ENCODE measurements at places on chromosomes 3 and 15. TPM values are rescaled to one million over a fixed set of nuclear protein-coding genes. Genes with fewer than 3 reads are reported as not detected.

The GHSR gene
- not detected for total RNA-seq

GRCh38 chr3:179929091-179929529 lies 107.6 kb downstream of the PEX5L start:
- H3K36me3 ChIP-seq = no peaks in the 10 kb centered on the region
- no peak overlapping the region for H3K4me3 ChIP-seq
- no peak overlapping the region for H3K27ac ChIP-seq
- no peaks in the 10 kb centered on the region for H3K27me3 ChIP-seq
- H3K4me1 ChIP-seq = no peaks in the 10 kb centered on the region
- DNase-seq = peak; percentile 68

DNA sequence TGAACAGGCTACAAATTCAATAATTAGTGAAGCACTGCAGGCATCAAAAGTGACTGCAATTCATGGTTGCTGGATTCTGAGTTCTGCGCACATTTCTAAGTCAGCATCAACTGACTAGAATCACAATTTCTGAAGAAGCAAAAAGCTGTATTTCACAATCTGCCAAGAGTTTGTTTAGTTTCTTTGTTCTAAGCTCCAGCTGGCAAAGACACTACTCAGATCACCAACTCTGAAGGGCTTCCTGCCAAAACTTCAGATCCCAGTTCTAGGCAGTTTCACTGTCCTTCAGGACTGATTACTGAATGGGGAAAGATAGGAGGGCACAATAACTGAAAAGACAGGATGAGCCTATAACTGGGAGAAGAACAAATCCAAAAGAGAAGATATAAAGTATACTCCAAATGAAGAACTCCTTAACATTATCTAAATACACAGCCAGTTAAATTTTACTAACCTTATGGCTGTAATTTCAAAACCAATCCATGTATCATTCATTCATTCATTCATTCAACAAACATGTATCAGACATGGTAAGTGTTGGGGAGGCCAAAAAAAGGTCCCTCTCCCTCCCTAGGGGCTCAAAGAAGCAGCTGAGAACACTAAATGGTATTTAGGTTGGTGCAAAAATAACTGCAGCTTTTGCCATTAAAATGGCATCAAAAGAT lies 17.1 kb downstream of the TJP1 start:
- no peak overlapping the region for H3K4me3 ChIP-seq
- no peaks in the 10 kb centered on the region for H3K27me3 ChIP-seq
- H3K4me1 ChIP-seq = peaks cover 24% of the 10 kb centered on the region
- H3K36me3 ChIP-seq = no peaks in the 10 kb centered on the region
- peak; percentile 39 for DNase-seq
- H3K27ac ChIP-seq = peak overlapping the region; percentile 24

GRCh38 chr15:70761046-70761445 lies 2.3 kb downstream of the UACA start:
- peak overlapping the region; percentile 93 for H3K27ac ChIP-seq
- no peaks in the 10 kb centered on the region for H3K36me3 ChIP-seq
- DNase-seq = no peak
- H3K4me1 ChIP-seq = peaks cover 6% of the 10 kb centered on the region
- peak overlapping the region; percentile 67 for H3K4me3 ChIP-seq
- H3K27me3 ChIP-seq = no peaks in the 10 kb centered on the region

The SLC12A1 gene
- total RNA-seq = not detected

DNA sequence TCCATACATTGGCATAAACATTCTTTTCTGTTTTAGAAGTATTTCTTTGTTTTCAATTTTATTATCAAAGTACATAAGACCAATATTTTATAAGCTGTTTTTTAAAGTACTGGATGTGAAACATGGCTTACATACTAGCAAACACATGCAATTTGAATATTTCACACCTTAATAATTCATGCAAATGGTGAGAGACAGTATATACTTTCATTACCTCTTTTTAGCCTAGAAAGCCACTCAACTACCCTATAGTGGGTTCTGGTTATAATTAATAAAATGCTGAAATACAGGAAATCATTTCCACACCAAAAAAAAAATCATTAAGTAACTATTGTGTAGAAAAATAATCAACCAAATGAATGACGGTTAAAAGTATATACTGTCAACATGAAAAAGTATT lies 38.5 kb upstream of the MELTF start:
- H3K36me3 ChIP-seq = peaks cover 5% of the 10 kb centered on the region
- DNase-seq = no peak
- H3K4me3 ChIP-seq = no peak overlapping the region
- no peak overlapping the region for H3K27ac ChIP-seq
- no peaks in the 10 kb centered on the region for H3K27me3 ChIP-seq
- H3K4me1 ChIP-seq = no peaks in the 10 kb centered on the region

GRCh38 chr3:52415800-52416199 lies 29.1 kb downstream of the SEMA3G start:
- no peak for DNase-seq
- H3K4me1 ChIP-seq = peaks cover 17% of the 10 kb centered on the region
- H3K27ac ChIP-seq = no peak overlapping the region
- no peaks in the 10 kb centered on the region for H3K27me3 ChIP-seq
- H3K36me3 ChIP-seq = no peaks in the 10 kb centered on the region
- no peak overlapping the region for H3K4me3 ChIP-seq

DNA sequence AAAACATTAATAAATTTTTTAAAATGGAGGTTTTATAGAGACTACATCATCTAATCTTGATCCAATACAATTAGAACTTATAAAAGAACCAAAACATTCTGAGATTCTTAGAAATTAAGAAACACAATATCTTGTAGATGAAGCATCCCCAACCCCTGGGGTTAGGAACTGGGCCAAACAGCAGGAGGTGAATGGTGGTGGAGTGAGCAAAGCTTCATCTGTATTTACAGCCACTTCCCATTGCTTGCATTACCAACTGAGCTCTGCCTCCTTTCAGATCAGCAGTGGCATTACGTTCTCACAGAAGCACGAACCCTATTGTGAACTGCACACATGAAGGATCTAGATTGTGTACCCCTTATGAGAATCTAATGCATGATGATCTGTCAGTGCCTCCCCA lies 36.3 kb downstream of the KNL1 start:
- DNase-seq = no peak
- H3K27ac ChIP-seq = no peak overlapping the region
- H3K36me3 ChIP-seq = no peaks in the 10 kb centered on the region
- no peaks in the 10 kb centered on the region for H3K27me3 ChIP-seq
- no peaks in the 10 kb centered on the region for H3K4me1 ChIP-seq

DNA sequence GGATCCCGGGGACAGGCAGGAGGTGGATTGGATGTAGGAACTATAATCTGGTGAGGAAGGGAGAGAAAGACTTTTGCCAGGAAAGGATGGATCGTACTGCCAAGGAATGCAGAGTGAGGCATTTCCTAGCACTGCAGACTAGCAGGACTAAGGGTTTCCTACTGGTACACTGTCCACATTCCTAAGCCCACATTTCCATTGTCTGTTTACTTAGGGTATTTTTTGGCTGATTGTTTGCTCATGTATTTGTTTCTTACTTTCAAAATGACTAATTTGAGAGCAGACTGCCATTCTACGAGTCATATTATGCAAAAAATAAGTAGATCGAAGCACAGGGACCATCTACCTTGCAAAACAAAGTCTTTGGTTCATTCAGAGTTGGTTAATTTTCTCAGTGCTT lies 1029.5 kb upstream of the NR2F2 start:
- no peaks in the 10 kb centered on the region for H3K4me1 ChIP-seq
- no peaks in the 10 kb centered on the region for H3K27me3 ChIP-seq
- H3K36me3 ChIP-seq = no peaks in the 10 kb centered on the region
- no peak for DNase-seq
- H3K4me3 ChIP-seq = no peak overlapping the region

DNA sequence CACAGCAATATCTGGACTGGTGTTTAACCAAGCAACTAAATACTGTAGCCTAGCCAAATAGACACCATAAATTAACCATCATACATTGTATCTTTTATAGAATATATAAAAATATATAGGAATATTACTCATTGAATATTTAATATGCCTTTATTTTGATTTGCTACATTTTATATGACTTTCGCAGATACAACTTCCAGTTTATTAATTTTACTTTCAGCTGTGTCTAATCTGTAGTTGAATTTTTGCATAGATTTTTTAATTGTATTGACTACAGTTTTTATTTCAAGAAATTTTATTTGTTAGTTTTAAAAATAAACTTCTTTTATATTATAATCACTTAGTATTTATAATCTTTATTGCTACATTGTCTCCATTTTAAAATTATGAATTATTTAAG lies 299.7 kb downstream of the LSAMP start:
- no peaks in the 10 kb centered on the region for H3K4me1 ChIP-seq
- H3K27ac ChIP-seq = no peak overlapping the region
- DNase-seq = no peak

The CLDN16 gene
- 0.77 TPM for total RNA-seq

- H3K4me1 ChIP-seq = peaks cover 7% of the 10 kb centered on the region
- DNase-seq = peak; percentile 32
- no peak overlapping the region for H3K4me3 ChIP-seq
- H3K36me3 ChIP-seq = no peaks in the 10 kb centered on the region
- H3K27ac ChIP-seq = peak overlapping the region; percentile 52
These were observed 27.3 kb downstream of the LARP6 start for GRCh38 chr15:70826634-70827033.

The ST8SIA2 gene
- 0.87 TPM for total RNA-seq

The HDC gene
- total RNA-seq = 0.44 TPM

GRCh38 chr3:83321891-83322290 lies 1560.4 kb upstream of the GBE1 start:
- no peaks in the 10 kb centered on the region for H3K4me1 ChIP-seq
- H3K27ac ChIP-seq = no peak overlapping the region
- no peak for DNase-seq
- H3K36me3 ChIP-seq = no peaks in the 10 kb centered on the region

The CXCR6 gene
- total RNA-seq = not detected

The WNT7A gene
- total RNA-seq = 0.28 TPM

DNA sequence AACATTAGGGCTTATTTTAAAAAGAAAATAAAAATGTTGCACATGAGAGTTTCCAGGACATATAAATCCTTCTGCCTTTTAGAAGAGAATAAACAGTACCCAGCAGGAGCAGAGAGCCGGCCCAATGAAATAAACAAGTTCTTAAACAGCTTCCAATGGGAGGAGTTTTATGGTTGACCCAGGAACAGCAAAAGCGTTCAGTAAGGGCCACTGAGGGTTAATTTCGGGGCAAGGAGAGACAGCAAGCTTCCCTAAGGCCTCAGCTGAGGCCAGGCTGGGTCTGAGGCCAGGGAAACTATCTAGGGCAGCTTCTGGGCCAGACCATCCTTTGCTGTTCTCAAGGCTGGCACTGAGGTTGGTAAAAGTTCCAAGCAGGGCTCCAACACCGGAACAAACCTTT lies 3.4 kb downstream of the PDZRN3 start:
- peak overlapping the region; percentile 83 for H3K27ac ChIP-seq
- DNase-seq = peak; percentile 39
- H3K36me3 ChIP-seq = no peaks in the 10 kb centered on the region

- H3K36me3 ChIP-seq = no peaks in the 10 kb centered on the region
- peak; percentile 71 for DNase-seq
- H3K27me3 ChIP-seq = no peaks in the 10 kb centered on the region
- no peak overlapping the region for H3K4me3 ChIP-seq
These were observed 2.8 kb downstream of the SQOR start for GRCh38 chr15:45637552-45638033.

DNA sequence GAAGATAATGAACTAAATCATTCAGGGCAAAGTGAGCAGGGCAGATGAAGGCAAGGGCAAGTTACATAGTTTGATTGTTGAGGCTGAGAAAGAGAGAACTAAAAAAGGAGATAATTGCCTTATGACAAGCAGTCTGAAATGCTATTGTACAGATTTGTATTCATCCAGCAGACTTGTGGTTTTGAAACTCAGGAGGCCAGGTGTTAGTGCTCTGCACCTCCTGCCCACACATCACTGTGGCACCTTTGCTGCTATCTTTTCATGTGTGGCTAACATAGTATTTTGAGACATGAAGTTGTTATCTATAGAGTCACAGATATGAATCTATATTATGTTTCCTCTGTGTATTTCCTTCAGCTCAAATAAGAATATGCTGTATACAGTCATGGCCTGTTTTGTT lies 24.3 kb upstream of the SUCLG2 start:
- H3K27me3 ChIP-seq = no peaks in the 10 kb centered on the region
- no peaks in the 10 kb centered on the region for H3K4me1 ChIP-seq
- H3K4me3 ChIP-seq = no peak overlapping the region
- H3K36me3 ChIP-seq = no peaks in the 10 kb centered on the region
- no peak overlapping the region for H3K27ac ChIP-seq
- no peak for DNase-seq

DNA sequence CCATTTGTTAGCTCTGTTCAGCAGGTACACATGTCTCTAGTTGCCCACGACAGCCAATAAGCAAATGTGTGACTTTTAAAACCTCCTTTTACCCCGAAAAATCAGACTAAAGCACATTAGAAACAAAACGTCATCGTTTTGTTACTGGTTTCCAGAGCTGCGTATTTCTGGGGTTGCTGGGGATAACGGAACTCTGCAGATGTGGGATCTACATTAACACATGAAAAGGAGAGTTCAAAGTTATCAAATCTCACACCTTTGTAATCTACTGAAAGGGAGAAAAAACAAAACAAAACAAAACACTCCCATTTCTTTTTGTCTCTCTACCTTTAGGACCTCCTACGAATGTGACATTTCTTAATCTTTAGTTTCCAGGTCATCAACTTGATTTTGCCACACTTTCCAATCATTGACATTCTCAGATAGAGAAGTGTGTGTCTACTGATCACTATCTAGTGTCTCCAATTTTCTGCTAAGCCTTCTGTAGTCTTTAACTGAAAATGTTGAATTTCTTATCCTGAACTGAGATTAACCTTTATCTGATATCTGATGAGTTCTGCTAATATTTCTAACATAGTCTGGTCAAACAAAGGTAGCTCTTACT lies 93.0 kb upstream of the TSPAN3 start:
- no peak overlapping the region for H3K27ac ChIP-seq
- DNase-seq = no peak
- no peak overlapping the region for H3K4me3 ChIP-seq
- peaks cover 16% of the 10 kb centered on the region for H3K4me1 ChIP-seq
- no peaks in the 10 kb centered on the region for H3K27me3 ChIP-seq

DNA sequence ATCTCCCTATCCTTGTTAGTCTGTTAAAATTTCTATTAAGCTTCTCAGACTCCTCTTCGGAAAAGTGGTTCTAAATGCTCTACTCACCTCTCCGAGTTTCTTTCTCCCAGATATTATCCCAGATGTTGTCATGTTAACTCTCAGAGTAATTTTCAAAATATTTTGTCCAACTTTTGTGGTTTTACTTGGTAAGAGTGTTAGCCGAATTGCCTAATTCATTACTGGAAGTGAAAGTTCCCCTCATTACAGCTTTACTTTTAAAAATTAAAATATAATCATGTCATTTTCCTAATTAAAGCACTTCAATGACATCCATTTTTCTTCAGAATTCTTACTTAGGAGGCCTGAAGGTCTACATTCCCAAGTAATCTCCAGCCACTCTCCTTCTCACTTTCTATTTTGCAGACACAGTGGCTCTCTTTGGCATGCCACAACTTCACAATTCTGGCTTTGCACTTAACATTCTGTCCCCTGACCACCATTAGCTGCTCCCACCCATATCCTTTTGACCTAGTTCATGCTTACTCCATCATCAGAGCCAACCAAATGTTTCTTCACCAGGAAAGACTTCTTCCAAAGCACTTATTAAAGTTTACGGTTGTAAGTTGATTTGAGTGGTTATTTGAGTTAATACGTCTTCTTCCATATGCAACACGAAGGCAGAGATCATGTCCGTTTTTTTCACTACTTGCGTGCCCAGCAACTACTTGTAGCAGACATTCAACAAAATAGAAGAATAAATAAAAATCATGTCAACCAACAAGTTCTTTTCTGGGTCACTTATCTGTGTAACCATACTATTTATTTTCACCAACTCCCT lies 10.2 kb upstream of the TIPARP start:
- H3K27me3 ChIP-seq = no peaks in the 10 kb centered on the region
- H3K4me1 ChIP-seq = peaks cover 9% of the 10 kb centered on the region
- no peak for DNase-seq
- H3K4me3 ChIP-seq = no peak overlapping the region
- H3K27ac ChIP-seq = no peak overlapping the region

The SLC28A2 gene
- total RNA-seq = 1.5 TPM
